Brain microvascular endothelial cell (primary cell): ENCODE measurements at places on chromosomes 12 and 14.
A peak's percentile ranks its signal among the peaks of the same experiment; 100 is the strongest.

- DNase-seq: no peak
These were observed 4.3 kb upstream of the PAPLN start for GRCh38 chr14:73232984-73233383.

DNA sequence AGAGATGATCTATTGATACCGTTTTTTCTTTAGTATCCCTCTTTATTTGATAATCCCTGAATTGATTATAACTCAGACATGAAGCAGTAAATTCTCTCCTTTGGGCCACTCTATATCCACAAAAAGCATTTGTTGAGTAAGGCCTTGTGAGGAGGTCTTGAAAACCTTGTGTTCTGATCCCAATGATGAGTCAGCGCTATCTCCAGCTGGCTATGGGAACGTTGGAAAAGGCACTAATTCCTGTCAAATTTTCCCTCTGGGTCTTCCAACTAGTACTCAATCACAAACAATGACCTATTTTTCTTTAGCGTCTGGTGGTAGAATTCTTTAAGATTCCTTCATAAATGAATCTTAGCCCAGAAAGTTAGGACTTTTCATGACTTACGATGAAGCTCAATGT, 168.4 kb upstream of the LRIG3 start:
- no peak for DNase-seq

GRCh38 chr14:34605461-34605860, 24.5 kb downstream of the SNX6 start:
- DNase-seq: no peak

GRCh38 chr12:110217996-110218674, 62.9 kb upstream of the ATP2A2 start:
- no peak for DNase-seq

GRCh38 chr12:115979351-115979750, 298.1 kb downstream of the MED13L start:
- no peak for DNase-seq

DNA sequence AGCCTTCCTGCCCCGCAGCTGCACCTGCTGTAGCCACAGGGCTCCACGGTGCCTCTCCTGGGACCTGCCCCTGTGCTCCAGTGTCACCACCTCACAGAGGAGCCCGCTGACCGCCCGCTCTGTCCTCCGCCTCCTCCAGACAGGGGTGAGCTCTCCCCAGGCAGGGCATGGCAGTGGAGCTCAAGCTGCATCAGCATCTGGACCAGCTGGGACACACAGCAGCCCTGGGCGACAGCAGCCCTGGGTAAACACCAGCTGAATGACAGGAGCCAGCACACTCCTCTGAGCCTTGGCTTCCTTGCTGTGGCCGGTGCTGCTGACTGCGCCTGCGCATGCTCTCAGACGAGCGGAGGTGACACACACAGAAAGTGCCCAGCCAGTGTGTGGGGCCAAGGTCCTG, 22.0 kb downstream of the CHGA start:
- DNase-seq: no peak

GRCh38 chr12:30785630-30786029, 30.9 kb upstream of the CAPRIN2 start:
- DNase-seq: no peak

DNA sequence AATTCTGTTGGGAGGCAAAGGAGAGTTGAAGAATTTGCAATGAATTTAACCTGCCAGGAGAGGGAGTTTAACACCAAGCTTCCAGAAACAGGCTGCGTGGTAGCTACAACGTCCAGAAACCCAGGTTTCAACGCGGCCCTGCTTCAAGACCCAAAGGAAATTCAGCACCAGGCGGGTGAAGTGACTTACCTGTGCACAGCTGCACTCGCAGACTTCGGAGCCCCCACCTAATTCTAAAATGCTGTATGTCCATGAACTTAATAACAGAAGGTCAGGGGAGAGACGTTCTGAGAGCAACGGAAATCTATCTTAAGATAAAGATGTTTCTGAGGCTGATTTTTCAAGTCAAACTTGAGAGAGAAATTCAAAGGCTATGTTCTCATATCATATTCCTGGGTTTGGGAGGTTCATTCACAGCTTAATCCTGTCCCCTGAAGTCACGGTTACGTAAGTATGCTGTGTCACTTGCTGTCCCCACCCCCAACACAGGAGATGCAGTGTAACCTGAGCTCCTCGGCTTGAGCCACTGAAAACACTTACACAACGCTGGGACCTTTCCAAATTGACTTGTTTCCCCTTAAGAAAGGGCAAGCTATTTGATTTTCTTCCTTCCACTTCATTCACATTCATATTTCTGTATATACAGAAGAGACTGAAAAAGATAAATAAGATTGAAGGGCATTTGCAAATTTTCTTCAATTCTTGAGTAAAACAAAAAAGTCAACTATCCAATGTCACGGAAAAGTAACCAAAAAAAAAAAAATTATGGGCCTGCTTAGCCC, 22.7 kb downstream of the CLIP1 start:
- peak; percentile 89 for DNase-seq

GRCh38 chr12:59929110-59929509, 333.3 kb downstream of the SLC16A7 start:
- DNase-seq: no peak

GRCh38 chr14:99628887-99629618, 15.9 kb upstream of the HHIPL1 start:
- DNase-seq: peak; percentile 60

GRCh38 chr14:23125933-23126524, 7.0 kb upstream of the CEBPE start:
- no peak for DNase-seq
